ENCODE measurements at places on chromosomes 1 and 21. TPM values are rescaled to one million over a fixed set of nuclear protein-coding genes. Genes with fewer than 3 reads are reported as not detected.

GRCh38 chr21:42281181-42281680, 34.0 kb downstream of the TFF3 start:
- no peak for DNase-seq

Gene ICOSLG
- 5.5 TPM for total RNA-seq

- no peak for DNase-seq
Measured at GRCh38 chr1:116139592-116140134, 28.5 kb downstream of the MAB21L3 start.

- no peak for DNase-seq
Measured at GRCh38 chr21:14684071-14684470, 138.0 kb upstream of the SAMSN1 start.

GRCh38 chr1:97936976-97937375, 16.1 kb upstream of the DPYD start:
- DNase-seq = no peak

Gene PYCR2
- total RNA-seq = 74.4 TPM

Gene NHLH1
- 0.18 TPM for total RNA-seq

Gene HRNR
- not detected for total RNA-seq

DNA sequence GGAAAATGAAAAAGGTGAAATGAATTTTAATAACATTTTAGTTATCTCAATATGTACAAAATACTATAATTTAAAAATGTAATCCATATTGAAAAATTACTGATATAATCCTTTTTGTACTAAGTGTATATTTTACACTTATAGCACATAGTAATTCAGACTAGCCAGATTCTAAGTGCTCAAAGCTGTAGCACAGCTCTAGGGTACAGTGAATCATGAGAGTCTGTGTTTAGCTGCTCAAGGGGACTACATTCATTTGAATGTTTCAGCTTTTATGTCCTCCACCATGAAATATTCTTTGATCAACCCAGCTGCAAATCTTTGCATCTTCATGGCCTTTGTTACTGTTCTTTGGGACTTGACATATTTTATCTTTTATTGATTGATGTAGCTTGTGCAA, 15.7 kb downstream of the CD53 start:
- no peak for DNase-seq

Gene CD1E
- not detected for total RNA-seq

Gene CEP104
- 52.0 TPM for total RNA-seq

GRCh38 chr1:247156787-247157232, 15.0 kb downstream of the ZNF124 start:
- DNase-seq = no peak

- no peak for DNase-seq
Measured at GRCh38 chr1:64624218-64624713, 120.6 kb upstream of the RAVER2 start.

All from Panc1 (cell line).